CD8-positive, alpha-beta T cell (primary cell): ENCODE measurements at places on chromosomes 2 and 18.

- DNase-seq: no peak
Measured at GRCh38 chr2:235529621-235530020, 35.8 kb downstream of the AGAP1 start.

GRCh38 chr2:27370816-27371620 is 602 bp downstream of the SNX17 start:
- no peak for DNase-seq

GRCh38 chr2:111239107-111239506 is 118.4 kb downstream of the BCL2L11 start:
- DNase-seq: no peak

DNA sequence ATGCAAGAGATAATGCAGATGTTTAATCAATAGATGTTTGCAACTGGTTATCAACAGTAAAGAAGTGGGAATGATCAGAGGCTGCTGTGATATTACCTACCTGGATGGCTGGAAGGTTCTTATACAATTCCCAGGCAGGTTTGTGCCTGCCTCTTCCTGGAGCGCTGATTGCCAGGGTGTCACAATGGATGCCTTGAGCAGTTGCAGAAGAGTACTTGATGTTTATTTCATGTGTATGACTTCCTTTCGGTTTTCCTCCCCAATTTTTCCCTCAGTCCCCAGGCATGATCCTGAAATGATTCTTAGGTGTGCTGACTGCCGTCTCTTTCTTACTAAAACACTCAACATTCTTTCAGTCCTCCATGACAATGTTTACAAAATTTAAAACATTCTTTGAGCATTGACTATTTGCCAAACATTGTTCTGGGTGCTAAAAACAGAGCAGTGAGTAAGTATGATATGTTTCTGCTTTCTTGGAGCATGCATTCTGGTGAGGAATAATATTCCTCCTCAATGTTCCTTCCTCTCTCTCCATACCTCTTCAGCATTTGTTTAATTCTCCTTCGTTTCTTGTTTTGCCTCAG is 416.6 kb upstream of the TRIB2 start:
- no peak for DNase-seq

GRCh38 chr2:136932700-136933099 is 167.4 kb downstream of the THSD7B start:
- no peak for DNase-seq

DNA sequence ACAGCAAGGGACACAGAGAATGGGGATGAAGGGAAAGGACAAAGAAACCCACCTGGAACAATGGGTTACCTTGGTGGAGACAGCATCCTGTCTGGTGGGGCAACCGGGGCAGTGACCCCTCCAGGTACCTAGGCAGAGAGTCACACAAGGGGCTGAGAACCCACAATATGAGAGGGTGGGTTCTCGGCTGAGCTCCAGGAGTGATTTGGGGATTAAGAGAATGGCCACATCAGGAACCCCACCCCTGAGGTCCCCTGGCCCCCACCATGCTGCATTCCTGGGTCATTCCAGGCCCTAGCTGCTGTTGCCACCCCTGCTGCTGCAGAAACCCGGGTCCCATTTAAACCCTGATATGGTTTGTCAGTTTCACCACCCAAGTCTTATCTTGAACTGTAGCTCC is 172.3 kb downstream of the RTP5 start:
- DNase-seq: no peak

DNA sequence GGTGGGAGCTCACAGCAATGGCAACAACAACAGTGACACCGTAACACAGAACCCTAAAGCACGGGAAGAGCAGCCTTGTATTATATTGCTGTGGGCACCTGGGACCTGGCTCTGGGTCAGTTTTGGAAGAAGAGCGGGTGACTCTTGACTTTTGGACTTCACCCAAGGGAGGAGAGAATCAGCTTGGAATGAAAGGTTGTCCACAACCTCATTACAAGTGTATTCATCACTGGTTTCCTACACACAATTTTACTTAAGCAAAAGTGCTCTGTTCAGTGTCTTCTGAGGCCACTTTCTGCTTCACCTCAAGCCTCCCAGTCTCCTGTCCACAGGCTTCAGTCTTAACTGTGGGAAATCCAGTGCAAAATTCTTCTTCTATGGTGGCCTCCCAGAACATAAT is 263.8 kb downstream of the KCNE4 start:
- no peak for DNase-seq

GRCh38 chr2:241217320-241218031 is 29.0 kb downstream of the ANO7 start:
- peak; percentile 60 for DNase-seq

DNA sequence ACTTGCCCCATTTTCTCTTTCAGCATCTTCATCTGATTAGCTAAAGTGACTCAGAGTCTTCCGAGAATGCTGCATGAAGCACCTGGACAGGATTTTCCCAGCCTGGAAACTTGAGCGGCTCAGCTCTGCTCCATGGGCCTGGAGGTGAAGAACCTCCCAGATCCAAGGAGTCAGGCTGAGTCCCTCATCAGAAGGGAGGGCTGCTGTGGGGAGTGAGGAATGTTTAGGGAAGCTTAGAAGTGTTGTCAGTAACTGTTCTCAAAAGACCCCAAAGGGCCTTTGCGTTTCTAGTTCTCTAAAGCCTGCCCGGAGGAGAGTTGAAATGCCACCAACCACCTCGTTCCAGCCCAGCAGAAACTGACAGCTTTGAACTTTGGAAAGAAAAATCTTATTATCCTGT is 157.1 kb downstream of the CLIP4 start:
- DNase-seq: no peak

GRCh38 chr2:219643788-219644398 is 16.5 kb downstream of the SLC4A3 start:
- DNase-seq: no peak

GRCh38 chr2:56754066-56754615 is 570.4 kb downstream of the CCDC85A start:
- no peak for DNase-seq

- no peak for DNase-seq
Measured at GRCh38 chr2:100721693-100722092, 98.2 kb upstream of the NPAS2 start.

DNA sequence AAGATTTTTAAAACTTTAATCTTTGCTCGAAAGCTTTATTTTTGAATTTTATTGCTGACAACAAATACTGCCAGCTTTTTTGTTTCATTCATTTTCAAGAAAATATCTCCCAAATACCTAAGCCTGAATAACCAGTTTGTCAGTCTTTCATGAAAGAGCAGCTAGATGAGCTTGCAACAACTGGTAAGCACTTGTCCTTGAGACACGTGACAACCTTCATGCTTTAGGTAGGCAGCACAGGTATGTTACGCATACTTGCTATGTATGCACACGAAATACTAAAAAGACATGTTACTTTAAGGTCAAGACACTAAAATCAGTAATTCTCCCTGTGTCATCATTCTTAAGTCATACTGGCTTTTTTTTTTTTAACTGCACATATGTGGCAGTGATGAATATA is 12.3 kb downstream of the CEBPZ start:
- no peak for DNase-seq

DNA sequence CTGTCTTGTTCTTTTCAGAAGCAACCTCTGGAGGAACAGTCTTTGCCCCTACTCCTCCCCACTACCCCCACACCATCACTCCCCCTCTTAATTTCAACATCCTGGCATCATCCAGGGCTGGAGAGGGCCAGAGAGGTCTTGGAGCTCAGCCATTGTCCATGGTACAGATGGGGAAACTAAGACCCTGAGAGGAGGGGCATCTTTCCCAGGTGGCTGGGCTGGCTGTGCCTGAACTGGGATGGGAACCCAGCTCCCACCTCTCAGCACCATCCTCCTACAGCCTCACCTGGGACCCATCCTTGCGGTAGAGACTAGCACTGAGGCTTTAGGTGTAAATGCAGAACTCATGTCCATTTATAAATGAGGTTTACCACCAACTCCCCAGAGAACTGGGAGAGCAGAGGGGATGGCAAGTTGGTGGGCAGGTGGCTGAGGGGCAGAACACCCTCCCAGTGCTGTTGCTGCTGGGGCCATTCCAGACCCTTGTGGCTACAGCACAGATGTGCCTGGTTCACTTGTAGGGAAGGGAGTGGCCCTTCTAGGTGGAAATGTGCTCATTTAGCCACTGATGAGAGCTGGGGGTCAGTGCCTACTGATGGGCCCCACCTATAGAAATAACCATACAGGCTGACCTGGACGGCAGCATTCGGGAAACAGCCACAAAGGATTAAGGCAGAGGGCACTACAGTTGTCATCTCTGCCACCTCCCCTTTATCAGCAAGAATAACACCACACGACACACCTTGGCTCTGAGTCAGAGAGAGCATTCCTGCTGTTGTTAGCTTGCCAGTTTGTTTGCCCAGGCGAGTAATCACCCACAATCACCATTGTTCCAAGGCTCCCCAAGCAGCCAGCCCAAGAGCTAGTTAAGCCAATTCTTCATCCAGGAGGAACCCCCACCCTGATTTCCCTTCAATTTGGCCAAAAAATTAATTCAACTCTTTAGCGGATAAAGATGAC is 2.1 kb downstream of the MLPH start:
- DNase-seq: no peak

GRCh38 chr2:42618116-42618515 is 49.7 kb downstream of the MTA3 start:
- no peak for DNase-seq

GRCh38 chr2:66582987-66583880 is 148.3 kb downstream of the MEIS1 start:
- DNase-seq: no peak

DNA sequence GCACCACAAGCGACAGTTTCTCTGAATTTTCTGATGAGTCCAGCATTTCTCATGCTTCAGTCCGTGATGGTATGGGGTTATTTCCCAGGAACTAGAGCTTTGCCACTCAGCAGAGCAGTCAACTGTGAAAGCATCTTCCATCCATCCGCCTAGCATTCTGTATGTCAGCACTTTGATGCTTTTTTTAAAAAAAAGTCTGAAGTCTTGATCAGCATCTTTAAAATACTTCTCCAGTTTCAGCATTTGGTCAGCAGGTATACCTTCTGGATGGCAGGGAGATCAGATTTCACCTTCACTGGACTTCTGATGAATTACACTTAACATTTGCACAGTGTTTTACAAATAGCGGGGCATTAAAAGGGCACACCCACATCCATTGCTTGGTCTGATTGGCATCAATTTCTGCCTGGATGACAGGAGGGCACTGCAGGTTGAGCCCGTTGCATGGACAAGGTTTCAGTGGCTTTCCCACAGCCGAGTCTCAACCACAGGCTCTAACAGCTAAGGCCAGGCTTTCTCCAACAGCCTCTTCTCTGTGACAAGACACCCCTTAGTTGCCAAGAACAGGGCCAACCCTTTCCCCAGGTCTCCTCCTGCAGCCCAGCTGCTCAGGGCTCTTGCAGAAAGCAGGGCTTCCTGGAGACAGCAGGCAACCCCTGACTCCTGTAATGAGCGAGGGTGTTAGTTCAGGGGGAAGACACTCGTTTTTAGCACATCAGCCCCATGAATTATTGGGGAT is 54.0 kb downstream of the EMILIN2 start:
- DNase-seq: no peak

- no peak for DNase-seq
Measured at GRCh38 chr2:189391201-189391600, 50.1 kb upstream of the WDR75 start.

GRCh38 chr18:12742453-12742852 is 39.6 kb downstream of the PSMG2 start:
- no peak for DNase-seq
